Astrocyte (in vitro differentiated cells and primary cell): ENCODE measurements at places on chromosomes 1 and 21.
A peak's percentile ranks its signal among the peaks of the same experiment; 100 is the strongest.

GRCh38 chr1:108913105-108913948 is 36.5 kb downstream of the GPSM2 start:
- DNase-seq = no peak

DNA sequence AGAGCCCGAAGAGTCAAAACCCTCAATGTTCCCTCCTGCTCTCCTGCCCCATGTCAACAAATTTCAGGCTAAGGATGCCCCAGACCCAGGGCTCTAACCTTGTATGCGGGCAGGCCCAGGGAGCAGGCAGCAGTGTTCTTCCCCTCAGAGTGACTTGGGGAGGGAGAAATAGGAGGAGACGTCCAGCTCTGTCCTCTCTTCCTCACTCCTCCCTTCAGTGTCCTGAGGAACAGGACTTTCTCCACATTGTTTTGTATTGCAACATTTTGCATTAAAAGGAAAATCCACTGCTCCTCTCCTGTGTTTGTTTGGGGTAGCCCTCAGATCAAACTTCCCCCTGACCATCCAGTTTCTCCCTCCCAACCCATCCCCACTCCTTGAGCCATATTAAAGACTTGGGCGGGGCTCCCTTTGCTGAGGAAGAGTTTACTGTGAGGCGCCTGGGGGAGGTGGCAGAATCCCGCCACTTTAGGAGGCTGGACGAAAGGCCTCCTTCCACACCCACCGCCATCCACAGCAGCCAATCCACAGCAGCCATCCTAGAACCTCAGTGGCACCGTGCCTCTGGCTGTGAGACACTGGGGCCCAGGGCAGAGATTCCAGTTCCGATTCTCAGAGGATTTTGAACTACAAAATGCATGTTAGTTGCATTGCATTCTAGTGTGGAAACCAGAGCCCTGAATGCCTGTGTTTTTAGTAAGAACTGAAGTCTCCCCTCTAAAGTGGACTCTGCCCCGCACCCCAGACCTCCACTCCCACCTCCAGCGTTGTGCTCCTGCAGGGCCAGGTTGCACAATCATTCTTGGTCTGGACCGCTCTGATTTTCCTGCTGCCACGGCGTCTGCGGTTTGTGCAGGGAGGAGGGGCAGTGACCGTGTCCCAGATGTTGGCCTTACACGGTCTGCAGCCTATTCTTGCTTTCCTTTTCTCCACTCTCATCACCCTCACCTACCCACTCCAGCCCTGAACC is 3.0 kb downstream of the OLFML3 start:
- peak; percentile 73 for DNase-seq

- DNase-seq = peak; percentile 19
These were observed 6.2 kb downstream of the ZMYM1 start for GRCh38 chr1:35085421-35085820.

DNA sequence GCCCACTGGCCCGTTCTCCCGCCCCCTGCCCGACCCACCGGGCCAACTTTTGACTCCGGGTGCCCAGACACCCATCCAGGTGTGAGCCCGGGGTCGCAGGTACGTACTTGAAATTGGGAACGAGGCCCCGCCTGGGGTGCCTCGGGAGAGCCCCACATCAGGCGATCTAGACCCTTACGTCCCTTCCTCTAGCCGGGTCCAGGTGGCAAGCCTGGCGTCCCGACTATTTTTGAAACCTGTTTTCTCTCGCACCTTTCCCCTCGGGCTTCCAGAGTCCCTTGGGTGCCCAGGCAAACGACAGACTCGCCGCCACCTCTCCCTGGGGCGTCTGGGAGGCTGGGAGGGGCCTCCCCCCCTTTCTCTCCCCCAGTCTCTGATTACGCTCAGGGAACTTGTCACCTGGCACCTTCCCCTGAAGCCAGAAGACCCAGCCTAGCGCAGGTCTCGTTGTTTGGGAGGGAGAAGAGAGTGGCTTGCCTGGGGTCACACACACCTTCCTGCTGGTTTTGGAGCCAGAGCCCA is 898 bp downstream of the LDLRAP1 start:
- no peak for DNase-seq

GRCh38 chr1:14835725-14836124 is 237.2 kb downstream of the KAZN start:
- DNase-seq = peak; percentile 56

- no peak for DNase-seq
These were observed 1125.7 kb downstream of the BRINP3 start for GRCh38 chr1:189351960-189352359.

GRCh38 chr1:2134621-2135307 is 59.8 kb downstream of the FAAP20 start:
- no peak for DNase-seq

GRCh38 chr1:156006666-156007376 is 13.9 kb downstream of the SSR2 start:
- no peak for DNase-seq

DNA sequence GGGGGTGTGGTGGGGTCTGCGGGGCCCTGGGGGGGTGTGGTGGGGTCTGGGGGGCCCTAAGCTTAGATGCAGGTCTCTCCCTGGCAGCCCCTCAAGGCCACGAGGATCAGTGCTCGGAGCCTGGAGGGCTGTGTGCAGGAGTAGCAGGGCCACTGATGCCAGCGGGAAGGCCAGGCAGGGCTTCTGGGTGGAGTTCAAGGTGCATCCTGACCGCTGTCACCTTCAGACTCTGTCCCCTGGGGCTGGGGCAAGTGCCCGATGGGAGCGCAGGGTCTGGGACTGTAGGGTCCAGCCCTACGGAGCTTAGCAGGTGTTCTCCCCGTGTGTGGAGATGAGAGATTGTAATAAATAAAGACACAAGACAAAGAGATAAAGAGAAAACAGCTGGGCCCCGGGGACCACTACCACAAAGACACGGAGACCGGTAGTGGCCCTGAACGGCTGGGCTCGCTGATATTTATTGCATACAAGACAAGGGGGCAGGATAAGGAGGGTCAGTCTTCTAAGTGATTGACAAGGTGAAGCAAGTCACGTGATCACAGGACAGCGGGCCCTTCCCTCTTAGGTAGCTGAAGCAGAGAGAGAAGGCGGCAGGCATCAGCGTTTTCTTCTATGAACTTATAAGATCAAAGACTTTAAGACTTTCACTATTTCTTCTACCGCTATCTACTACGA is 8.7 kb downstream of the RNF223 start:
- DNase-seq = no peak

- DNase-seq = no peak
These were observed 35.0 kb downstream of the ARHGEF10L start for GRCh38 chr1:17574516-17574915.

- no peak for DNase-seq
These were observed 158.3 kb upstream of the CACNA1E start for GRCh38 chr1:181324797-181325616.

DNA sequence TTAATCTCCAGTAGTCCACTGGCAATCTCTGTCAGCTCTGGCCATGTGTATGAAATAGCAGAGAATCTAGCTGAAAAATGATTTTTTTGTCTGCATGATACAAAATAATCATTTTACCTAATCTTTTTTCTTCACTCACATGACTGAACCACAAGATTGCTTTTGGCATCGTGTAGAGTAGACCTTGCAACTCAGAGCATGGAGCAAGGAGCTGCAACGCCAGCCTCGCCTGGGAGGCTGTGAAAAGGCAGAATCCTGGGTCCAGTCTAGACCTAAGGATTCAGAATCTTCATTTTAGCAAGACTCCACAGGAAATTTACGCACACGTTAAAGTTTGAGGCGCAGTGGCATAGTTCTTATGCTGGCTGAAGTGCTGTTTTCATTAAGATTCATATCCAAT is 40.2 kb downstream of the TOMM20 start:
- DNase-seq = no peak

GRCh38 chr1:212458817-212459216 is 26.1 kb downstream of the NENF start:
- DNase-seq = no peak

DNA sequence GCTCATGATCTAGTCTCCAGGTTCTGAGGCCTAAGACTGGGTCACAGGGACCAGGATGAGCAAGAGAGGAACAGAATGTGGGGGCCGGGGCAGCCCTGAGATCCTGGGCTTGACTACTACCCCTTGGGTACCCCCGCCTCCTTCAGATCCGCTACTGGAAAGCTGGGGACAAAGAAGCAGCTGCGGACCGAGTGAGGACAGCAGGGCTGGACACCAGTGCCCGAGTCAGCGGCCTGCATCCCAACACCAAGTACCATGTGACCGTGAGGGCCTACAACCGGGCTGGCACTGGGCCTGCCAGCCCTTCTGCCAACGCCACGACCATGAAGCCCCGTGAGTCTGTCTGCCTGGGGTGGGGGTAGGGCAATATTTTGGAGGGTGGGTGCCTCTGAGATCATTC is 12.5 kb downstream of the TMEM81 start:
- no peak for DNase-seq

DNA sequence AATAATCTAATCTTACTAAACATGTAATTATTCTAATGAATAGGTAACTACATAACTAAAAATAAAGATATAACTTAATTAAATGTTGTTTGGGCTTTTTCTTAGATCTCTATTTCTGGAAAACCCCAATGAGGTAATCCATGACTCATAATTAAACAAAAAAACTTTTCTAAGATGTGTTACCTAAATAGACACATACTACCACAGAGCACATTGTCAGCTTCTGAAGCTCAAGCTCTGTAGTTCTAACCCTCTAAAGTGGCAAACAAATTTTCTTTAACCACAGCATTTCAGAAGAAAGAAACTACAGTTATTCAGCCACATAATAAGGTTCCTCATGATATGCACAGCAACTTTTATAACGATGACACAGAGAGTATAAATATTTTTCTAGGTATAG is 4.2 kb downstream of the OR6K3 start:
- no peak for DNase-seq

DNA sequence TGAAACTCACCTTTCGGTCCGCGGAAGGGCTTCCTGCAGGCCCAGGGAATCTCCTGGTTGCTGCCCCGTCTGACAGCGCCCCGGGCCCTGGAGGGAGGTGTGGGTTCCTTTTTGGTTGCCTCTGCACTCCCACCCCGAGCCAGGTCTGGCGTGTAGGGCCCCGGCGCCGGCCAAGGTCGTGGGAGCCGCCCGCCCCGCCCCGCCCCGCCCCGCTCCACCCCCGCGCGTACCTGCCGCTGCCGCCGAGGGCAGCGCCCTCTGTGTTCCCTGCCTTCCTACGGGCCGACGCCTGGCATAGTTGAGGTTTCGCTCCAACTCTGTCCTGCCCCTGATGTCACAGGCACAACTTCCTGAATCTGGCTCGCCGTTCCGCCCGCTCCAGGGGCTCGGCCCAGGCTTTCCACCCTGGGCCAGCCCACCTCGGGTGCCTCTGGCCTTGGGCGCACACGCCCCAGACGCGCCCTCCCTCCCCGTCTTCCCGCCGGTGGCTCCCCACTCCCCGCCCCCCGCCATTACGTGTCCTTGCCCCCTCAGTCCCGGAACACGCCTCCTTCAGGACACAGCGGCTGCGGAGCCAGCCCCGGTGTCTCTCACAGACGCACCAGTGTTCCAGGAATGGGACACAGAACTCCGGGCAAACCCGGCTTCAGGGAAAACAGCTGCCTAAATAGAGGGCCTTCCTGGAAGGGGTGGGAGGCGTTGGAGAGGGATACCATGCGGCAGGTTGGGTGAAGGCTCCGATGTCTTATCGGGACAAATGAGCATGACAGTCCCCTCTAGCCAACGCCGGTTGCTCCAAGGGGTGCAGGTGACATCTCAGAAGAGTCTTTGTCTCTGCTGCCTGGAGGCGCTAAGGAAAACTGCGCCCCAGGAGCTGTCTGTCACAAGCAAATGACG is at the start of gene KIAA0040:
TSS of gene KIAA0040 (minus strand) at position 147 of the 897 bp plus-strand sequence. CDS start 31,763 bp downstream, outside the sequence.
- DNase-seq = peak; percentile 8

DNA sequence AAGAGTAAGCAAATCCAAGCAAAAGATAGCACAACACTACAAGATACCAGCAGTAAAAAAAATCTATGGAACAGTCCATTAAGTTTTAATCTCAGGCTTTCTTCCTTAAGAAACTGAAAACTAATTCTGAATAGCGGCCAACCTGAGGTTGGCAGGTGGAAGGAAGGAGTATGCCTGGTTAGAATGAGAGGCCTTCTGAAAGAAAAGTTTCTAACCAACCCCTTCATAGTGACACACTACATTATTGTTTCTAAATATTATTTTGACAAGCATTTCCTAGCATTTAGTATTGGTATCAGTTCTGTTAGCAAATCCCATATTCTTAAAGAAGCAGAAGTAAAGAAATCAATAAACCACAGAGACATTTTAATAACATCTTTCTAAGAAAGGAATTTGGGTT is 205.7 kb upstream of the PTBP2 start:
- DNase-seq = no peak

- peak; percentile 80 for DNase-seq
These were observed 58.7 kb upstream of the GADD45A start for GRCh38 chr1:67626090-67626860.

DNA sequence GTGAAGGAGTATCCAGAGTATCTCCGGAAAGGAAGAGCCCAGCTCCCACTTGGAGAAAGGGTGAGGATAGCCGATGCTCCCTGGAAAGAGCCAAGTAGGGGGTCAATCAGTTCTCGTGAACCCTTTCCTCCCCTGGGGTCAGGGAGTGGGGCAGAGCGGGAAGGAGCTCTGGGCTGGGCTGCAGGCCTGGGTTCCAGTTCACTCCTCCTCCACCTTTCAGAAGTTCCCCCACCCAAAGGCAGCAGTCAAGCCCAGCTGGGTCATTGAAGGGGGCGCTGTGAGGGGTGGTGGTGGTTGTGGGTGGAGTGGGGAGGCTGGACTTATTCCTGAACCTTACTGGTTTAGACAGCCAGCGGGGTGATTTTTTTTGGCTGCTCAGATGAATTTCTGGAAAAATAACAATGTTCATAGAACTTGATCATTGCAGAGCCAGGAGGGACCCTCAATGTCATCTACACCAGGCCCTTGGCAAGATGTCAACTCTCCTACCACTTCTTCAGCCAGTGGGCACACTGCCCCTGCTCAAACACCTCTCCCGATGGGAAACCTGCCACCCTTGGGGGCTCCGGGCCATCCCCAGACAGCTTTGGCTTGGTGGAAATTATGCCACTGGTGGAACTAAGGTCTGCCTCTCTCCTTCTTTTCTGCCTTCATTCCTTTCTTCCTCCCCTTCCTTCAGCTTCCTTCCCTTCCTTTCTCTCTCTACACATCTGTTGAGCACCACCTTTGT is 235.8 kb downstream of the TRABD2B start:
- DNase-seq = no peak

- no peak for DNase-seq
These were observed 33.6 kb upstream of the RAP1GAP start for GRCh38 chr1:21702780-21703179.

DNA sequence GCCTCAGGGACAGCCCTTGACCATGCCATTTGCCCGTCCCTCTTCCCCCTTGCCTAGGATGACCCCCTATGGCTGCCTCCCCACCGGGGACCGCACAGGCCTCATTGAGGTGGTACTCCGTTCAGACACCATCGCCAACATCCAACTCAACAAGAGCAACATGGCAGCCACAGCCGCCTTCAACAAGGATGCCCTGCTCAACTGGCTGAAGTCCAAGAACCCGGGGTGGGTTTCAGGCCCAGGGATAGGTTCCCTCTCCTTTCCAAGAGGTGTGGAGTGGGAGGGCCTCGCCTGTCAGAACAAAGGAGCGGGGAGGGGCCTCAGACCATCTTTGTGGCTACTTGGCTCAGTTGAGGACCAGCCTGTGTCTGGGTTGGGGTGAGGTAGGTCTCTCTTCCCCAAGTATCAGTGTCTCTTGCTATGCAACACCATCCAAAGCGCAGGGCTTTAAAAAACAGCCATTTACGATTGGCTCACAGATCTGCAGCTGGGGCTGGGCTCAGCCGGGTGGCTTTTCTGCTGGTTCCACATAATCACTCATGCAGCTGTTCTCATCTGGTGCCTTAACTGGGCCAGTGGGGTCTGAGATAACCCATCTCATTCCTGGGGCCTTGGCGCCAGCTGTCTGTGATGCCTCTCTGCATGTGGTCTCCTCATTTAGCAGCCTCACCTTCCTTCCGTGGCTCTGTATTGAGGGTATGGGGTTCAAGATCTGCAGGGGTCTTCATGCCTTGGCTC is 71.7 kb downstream of the PIK3CD start:
- DNase-seq = no peak
